ENCODE measurements at places on chromosomes 12 and 14.

DNA sequence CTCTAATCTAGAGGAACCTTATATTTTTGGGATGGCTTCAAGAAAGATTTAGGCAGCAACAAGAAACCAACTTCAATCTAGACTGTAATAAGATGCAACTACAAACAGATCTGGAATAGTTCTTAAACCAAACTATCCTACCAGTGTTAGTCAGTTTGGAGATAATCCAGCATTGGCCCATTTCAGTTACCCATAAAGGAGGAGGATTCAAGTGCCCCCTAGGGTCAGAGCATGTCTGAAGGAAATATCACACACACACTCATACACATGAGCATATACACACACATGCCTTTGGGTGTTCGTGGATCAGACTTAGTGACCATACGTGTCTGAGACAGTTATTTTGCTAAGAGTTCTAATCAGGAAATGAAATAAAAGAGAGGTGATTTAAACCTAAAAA, 261.2 kb downstream of the ADAMTS20 start:
- DNase-seq: no peak

GRCh38 chr12:114186241-114187002, 219.5 kb downstream of the TBX5 start:
- DNase-seq: no peak

GRCh38 chr14:31556191-31556590, 5.0 kb upstream of the NUBPL start:
- no peak for DNase-seq

DNA sequence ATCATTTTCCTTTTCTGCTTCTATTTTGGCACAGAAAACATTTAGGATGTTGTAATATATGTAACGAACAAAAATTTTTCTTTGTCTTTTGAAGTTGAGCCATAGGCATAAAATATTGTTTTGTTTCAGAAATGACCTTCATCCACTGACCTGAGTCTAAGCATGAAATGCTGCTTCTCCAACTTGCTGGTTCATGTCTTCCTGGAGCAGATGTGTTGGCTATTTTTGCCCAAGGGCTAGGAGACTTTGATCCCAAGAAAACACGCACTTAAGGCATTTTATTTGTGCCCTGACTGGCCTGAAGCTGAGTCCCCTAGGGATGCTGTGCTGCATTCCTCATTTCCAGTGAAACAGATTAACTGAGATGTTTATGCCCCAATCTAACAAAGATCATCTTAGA, 27.2 kb upstream of the ALG10B start:
- no peak for DNase-seq

DNA sequence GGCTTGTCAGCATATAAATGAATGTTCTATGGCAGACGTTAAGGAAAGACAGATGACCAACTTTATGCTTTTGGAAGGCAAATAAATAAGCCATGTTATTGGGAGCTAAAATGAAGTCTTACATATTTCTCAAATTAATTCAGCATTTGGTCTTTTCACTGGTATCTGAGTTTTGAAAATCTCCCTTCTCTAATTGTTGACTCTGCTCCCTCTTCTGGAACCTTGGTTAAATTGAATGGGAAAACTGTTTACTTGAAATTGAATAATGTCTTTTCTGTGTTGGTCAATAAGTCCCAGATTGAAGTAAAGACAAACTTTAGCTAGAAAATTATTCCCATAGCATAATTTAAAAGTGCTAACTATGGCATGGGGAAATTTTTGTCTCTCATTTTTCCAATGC, 38.7 kb downstream of the LGR5 start:
- no peak for DNase-seq

DNA sequence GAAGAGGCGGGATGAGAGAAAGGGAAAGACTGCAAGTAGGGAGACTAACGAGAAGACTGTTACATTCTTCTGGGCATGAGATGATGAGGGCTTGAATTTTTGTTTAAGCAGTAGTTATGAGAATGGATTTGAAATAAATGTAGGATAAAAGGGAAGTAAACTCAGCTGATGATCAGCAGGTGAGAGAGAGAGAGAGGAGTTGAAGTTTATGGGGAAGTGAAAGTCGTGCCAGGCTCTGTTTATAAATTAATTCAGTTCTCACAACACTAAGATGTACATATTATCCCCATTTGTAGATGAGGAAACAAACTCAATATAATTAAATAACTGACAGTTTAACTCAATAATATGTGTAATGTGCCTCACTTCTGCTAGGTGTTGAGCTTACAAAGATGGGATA, 170.0 kb upstream of the RMST start:
- DNase-seq: no peak

- DNase-seq: no peak
These were observed 112.2 kb downstream of the CHST11 start for GRCh38 chr12:104568935-104569334.
